ENCODE measurements at places on chromosomes 1 and 21.
A peak's percentile ranks its signal among the peaks of the same experiment; 100 is the strongest.

DNA sequence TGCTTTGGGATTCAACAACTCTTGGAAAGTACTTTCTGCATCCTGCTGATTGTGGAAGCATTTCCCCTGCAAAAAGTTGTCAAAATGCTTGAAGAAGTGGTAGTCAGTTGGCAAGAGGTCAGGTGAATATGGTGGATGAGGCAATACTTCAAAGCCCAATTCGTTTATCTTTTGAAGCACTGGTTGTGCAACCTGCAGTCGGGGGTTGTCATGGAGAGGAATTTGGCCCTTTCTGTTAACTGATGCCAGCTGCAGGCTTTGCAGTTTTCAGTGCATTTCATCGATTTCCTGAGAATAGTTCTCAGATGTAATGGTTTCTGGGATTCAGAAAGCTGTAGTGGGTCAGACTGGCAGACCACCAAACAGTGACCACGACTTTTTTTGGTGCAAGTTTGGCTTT, 47.6 kb upstream of the GJA5 start:
- DNase-seq = no peak

DNA sequence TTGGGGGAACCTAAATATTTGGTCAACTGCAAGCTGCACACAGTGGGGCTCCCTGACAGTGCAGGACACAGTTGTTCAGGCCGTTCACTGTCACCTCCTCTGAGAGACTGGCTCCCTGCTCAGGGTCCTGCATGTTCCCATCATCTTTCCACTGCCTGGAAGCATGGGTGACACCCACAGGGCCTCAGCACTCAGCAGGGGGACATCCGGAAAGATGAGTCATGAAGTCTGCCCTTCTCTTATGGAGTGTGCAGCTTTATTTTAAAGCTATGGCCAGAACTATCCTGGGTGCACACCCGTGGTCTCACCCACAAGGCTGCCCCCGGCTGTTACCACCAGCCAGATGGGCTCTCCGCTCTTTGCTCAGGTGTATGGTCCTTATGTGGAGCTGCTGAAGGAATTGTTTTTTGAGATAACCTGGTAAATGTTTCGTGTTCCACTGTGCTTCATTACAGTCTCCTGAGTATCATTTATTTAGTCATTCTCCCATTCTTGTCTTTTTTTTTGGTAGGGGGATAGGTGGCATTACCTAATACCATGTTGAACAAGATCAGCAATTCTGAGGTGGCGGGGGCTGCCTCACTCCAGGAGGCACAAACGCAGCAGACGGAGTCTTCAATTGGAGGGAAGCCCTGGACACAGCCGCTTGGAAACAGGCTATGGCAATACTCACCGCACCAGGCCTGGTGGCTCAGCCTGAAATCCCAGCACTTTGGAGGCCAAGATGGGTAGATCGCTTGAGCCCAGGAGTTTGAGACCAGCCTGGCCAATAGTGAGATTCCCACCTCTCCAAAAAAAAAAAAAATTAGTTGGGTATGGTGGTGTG, 14.3 kb downstream of the TRIM11 start:
- no peak for DNase-seq

DNA sequence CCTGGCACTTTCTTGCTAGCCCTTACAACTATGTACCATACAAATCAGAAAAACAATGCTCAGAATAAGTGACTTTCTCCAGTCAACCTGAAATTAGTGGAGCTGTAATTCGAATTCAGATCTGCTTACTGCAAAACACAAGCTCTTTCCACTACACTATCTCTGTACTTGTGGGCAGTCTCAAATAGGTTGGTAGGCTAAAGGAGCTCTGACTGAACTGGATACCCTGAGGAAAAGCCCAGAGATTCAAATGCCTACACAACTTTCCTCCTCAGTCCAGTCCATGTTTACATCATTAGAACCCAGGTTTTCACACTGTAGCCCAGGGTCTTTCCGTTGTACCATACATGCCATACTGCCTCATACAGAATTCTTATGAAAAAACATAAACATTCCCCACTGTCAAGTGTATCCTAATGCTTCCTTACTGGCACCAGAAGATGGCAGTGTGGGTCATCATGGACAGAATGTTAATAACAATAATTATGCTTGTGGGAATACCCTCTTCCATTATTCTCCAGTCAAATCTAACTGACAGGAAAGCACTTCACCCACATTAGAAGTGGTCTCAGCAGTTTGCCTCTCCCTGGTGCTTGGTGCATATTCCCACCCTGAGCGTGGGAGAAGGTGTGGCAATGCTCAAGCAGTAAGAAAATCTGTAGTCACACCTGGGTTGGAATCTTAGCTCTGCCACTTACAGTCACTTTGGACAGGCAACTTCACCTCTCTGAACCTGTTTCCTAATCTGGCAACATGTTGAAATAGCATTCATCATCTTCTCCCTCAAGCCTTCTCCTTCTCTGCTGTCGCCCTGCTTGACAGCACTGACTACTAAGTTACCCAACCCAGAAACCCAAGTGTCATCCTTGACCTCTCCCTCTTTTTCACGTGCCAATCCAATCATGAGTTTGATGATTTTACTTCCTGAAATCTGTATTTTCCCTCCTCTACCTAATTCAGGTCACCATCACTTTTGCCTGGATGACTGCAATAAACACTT, 14.4 kb upstream of the ZFYVE9 start:
- DNase-seq = no peak

GRCh38 chr1:222250376-222250775, 297.5 kb downstream of the HHIPL2 start:
- DNase-seq = no peak

GRCh38 chr1:243542739-243543415, 287.0 kb downstream of the SDCCAG8 start:
- DNase-seq = no peak

GRCh38 chr1:211133836-211134669, at the start of gene KCNH1:
TSS of gene KCNH1 (minus strand) at chr1:211134148. CDS start at chr1:211133945, 203 bp downstream.
- peak; percentile 89 for DNase-seq

- no peak for DNase-seq
Measured at GRCh38 chr1:44326821-44327465, 28.1 kb downstream of the ERI3 start.

DNA sequence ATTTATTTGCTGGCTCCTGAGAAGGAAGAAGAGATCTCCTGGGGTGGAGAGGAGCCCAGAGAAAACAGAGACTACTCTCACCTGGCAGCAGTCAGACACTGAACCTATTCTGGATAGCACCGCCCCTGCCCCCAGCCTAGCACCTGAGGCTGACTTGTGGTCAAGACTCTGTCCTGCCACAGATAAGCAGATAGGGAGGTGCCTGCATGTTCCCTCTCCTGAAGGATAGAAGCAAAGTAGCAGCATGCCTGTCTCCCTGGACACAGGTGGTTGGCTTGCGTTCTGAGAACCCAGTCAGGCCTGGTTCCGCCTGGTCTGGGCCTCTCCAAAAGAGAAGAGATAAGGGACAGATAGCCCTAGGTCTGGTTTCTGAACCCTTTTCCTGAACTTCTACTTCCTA, 1.3 kb upstream of the EFNA3 start:
- DNase-seq = no peak

GRCh38 chr1:245132771-245133170, 22.0 kb upstream of the KIF26B start:
- no peak for DNase-seq

GRCh38 chr1:8879922-8880676, 1.6 kb upstream of the ENO1 start:
- no peak for DNase-seq

GRCh38 chr1:211735208-211736170, 60.1 kb upstream of the NEK2 start:
- DNase-seq = no peak

- no peak for DNase-seq
Measured at GRCh38 chr1:6972399-6972798, 187.1 kb downstream of the CAMTA1 start.

- DNase-seq = no peak
Measured at GRCh38 chr1:86377341-86377740, 18.8 kb downstream of the ODF2L start.

DNA sequence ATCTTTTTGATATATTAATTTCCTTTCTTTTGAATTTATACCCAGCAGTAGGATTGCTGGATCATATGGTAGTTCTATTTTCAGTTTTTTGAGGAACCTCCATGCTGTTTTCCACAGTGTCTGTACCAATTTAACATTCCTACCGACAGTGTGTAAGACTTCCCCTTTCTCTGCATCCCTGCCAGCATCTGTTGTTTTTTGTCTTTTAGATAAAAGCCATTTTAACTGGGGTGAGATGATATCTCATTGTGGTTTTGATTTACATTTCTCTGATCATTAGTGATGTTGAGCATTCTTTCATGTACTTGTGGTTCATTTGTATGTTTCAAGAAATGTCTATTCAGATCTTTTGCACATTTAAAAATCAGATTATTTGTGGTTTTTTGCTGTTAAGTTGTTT, 62.4 kb upstream of the STUM start:
- no peak for DNase-seq

DNA sequence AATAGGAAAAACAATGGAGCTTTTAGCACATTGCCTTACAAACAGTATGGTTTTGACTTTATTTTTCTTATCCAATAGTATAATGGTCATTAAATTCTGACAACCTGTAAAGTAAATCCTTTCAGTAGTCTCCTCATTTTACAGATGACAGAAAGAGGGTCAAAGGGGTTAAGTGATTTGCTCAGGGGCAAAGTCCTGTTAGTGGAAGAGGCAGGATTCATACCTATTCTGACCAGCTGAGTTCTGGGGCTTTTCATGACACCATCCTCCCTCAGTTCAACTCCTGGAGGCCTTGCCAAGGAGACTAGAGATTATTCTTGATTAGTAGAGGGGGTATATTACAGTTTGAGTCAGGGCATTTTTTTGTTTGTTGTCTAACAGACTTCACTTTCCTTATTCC, 278.7 kb upstream of the DUSP10 start:
- no peak for DNase-seq

GRCh38 chr1:155218854-155219591, 10.5 kb downstream of the MTX1 start:
- no peak for DNase-seq

- no peak for DNase-seq
Measured at GRCh38 chr1:72911656-72912055, 629.3 kb upstream of the NEGR1 start.

DNA sequence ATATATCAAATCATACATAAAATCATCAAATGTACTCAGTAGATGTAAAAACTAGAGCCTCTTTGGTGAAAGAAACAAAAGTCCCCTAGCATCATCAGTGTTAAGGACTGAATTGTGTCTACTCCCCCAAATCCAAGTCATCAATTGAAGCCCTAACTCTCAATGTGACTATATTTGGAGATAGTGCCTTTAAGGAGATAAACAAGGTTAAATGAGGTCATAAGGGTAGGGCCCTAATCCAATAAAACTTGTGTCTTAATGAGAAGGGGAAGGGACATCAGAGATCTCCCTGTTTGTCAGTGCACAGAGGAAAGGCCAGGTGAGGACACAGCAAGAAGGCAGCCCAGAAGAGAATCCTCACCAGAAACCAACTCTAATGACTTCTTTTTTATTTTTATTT, 33.5 kb downstream of the USP24 start:
- DNase-seq = no peak

DNA sequence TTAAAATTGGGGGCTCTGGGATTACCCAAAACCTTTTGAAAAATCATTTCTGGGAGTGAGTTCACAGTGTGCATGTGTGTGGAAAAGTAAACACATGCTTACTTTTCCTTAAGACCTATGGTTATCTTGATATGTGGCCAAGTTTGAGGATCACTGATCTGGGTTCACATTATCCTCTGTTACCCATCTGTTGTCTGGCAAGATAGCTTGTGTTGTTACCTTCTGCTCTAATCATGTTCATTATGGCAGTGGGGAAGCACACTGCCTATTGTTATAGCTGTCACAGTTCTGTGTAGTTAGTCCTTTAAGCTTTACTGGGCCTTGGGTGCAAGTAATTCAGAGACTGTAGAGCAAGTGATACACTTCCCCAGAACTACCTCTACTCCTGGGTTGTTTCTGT, 5.0 kb downstream of the CTBS start:
- DNase-seq = no peak

GRCh38 chr1:198588845-198589244, 48.4 kb upstream of the ATP6V1G3 start:
- DNase-seq = no peak

- DNase-seq = no peak
Measured at GRCh38 chr1:157199421-157199755, 61.2 kb upstream of the ETV3 start.

DNA sequence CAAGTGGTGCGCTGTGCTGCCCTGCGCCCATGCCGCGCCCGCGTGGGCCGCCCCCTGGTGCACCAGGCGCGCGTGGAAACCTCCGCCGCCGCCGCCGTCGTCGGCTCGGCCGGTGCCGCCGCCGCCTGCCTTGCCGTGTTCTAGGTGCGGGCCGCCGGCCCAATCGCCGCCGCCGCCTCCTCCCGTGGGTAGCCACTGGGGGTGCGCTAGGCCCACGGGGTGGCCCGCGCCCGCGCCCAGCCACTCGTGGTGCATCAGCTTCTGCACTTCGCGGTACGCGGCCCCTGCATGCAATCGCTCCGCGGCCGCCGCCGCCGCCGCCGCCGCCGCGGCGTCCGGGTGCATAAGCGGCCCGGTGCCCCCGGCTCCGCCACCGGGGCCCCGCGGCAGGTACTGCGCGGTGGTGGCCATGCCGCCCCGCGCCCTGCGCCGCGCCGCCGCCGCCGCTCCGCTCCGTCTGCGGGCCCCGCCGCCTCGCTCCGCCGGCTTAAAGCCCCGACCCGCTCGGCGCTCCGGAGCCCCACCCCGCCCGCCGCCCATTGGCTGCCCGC, at the start of gene POU3F1:
Gene POU3F1, minus strand, starts transcription at position 461 of the 551 bp plus-strand sequence. Its CDS starts 50 bp downstream, at position 411.
- DNase-seq = no peak

- DNase-seq = no peak
Measured at GRCh38 chr1:160646711-160647328, at the start of gene SLAMF1. TSS of gene SLAMF1 (minus strand) at chr1:160647044. CDS start at chr1:160646945, 99 bp downstream.

GRCh38 chr1:209344156-209344555, 239.4 kb upstream of the CAMK1G start:
- DNase-seq = no peak

- no peak for DNase-seq
Measured at GRCh38 chr1:54835970-54836369, 34.8 kb upstream of the TTC22 start.

DNA sequence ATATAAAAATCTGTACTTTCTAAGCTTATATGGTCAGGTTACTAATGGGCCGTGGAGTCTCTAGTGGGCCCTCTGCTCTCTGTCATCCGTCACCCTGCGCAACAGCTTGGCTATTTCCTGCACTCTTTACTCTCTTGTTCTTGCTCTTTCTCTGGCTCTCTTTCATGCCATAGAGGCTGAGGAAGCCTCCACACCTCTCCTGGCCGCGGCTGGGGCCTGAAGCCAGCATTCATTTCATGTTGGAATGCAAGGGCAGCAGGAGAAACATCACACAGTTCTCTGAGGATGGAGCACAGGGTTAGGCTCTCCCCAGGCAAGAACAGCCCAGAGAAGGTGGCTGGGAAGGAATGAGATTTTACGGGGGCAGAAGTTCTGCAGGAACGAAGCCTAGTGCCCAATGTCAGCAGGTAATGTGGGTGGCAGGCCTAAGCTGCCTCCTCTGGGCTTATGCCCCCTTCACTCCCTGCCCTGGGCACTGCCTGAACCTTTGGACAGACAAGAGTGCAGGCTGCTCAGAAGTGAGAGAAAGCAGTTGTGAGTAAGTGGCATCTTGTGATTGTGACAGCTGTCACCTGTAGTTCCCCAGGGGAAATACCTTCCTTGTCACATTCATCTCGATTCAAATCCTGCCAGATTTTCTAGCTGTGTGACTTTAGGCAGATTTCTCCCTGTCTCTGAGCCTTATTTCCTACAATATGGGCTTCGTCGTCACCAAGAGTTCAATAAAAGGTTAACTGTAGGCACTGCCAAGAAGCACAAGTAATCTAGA, 3.6 kb upstream of the FHAD1 start:
- DNase-seq = peak; percentile 44

GRCh38 chr1:245074232-245074747, 80.5 kb upstream of the KIF26B start:
- DNase-seq = no peak

- no peak for DNase-seq
Measured at GRCh38 chr1:167276969-167277368, 56.3 kb downstream of the POU2F1 start.
